ENCODE measurements at places on chromosomes 13 and 19.
A peak's percentile ranks its signal among the peaks of the same experiment; 100 is the strongest.

DNA sequence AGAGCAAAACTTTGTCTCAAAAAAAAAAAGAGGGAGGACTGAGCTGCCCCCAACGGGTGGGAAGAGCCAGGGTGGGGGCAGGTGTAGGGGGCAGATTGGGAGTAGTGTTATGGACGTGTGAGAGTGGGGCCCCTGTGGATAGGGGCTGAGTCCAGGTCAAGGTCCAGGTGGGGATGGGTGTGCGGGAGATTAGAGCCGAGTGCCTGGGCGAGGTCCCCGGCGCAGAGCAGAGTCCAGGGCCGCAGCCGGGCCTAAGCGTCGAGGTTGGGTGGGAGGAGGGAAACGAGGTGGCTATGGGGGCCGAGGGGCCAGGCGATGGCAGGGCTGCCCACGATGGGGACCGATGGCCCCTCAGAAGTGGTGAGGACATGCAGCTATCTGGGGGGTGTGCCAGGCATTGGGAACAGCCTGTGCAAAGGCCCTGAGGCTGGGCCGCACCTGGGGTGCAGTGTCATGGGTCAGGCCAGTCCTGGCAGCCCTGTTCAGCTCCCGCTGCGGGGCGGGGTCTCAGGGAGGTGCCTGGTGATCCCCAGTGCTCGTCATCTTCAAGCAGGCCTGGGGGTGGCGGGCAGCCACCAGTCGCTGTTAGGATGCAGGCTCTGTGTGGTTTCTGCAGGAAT, 12.3 kb upstream of the MISP start:
- DNase-seq, result no peak

GRCh38 chr19:7605490-7606222, 10.0 kb downstream of the CAMSAP3 start:
- DNase-seq, result peak; percentile 18

DNA sequence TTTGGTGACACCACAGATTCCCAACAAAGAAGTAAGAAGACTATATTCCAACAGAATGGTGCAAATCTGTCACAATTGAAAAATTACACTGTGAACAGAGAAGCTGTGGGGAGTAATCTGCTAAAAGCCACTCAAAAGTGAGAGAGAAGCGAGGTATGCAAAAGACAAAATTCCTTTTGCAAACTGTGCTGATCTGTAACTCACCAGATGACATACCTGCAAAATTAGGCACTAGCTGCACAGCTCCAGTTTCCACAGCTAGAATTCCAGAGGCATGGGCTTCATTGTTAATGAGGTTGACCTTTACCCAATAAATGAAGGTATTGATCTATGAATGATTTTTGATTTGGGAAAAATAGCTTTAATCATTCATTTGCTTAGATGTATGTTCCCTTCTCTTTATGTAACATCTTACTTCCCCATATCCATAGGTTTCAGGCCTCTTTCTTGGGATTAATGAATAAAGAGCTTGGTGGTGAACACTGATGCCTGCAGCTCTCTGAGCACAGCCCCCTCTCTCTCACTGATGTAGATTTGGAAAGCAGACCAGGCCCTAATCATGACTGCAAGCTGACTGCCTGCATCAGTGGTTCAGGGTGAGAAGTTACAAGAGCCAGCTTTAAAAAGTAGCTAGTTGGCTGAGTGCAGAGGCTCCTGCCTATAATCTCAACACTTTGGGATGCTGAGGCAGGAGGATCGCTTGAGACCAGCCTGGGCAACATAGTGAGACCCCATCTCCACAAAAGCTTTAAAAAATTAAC, 85.2 kb downstream of the LACC1 start:
- DNase-seq, result no peak

- DNase-seq, result no peak
These were observed 7.3 kb downstream of the OPA3 start for GRCh38 chr19:45577111-45577905.

GRCh38 chr13:114203536-114203935, 24.5 kb downstream of the CFAP97D2 start:
- DNase-seq, result no peak

DNA sequence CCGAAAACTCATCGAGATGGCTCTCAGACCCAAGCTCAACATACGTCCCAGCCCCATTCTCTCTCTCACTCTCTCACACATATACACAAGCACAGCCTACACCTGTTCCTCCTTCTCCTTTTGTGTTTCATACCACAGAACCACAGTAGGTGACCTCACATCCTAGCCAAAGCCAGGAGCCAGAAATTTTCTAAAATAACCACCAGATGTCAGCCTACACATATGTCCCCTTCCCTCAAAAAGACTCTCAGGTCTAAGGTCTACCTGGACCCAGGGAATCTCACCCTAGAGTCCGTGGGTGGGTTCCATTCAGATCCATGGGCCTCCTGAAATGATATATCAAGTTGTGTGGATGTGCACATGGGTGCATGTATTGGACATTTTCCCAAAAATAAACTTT, 104.2 kb upstream of the IPO5 start:
- DNase-seq, result no peak

- no peak for DNase-seq
These were observed 98.8 kb downstream of the KDM4B start for GRCh38 chr19:5067678-5068077.

GRCh38 chr19:16587833-16588823, 15.9 kb upstream of the SLC35E1 start:
- DNase-seq, result no peak

- DNase-seq, result peak; percentile 27
These were observed 20.3 kb downstream of the C19orf81 start for GRCh38 chr19:50669302-50670101.

DNA sequence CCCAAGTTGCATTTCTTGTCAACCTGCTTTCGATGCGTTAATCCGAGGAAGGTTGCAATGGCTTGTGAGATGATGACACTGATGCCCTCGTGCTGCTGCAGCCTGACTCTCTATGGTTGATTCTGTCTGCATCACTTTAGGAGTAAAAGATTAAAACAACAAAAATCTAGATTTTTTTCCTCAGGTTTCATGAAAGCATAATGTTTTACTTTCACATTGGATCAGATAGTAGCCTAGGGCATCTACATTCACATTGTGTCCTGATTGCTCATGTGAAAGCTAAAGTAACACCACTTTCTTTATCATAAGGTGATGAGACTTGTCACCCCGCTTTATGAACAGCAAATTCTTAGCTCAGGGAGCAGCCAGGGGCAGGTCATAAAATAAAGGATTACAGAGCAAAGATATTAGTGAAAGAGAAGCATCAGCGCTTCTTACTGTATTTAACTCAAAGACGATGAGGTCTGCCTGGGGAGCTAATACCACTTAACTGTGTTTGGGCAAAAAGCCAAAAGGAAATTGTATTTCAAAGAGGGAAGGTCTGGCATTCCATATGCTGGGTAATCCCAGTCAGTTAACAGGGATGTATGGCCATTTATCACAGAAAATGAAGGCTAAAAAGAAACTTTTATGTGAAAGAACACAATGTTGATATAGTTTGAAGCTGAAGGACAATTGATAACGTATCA, 270.5 kb downstream of the GPC6 start:
- no peak for DNase-seq

Data from bone marrow (tissue), 2 donors.